ENCODE measurements at places on chromosomes 4 and X. TPM values are rescaled to one million over a fixed set of nuclear protein-coding genes. Genes with fewer than 3 reads are reported as not detected.

GRCh38 chrX:21837056-21837455, 2.4 kb upstream of the MBTPS2 start:
- no peaks in the 10 kb centered on the region for H3K27me3 ChIP-seq
- no peaks in the 10 kb centered on the region for H3K4me1 ChIP-seq
- H3K36me3 ChIP-seq: no peaks in the 10 kb centered on the region

DNA sequence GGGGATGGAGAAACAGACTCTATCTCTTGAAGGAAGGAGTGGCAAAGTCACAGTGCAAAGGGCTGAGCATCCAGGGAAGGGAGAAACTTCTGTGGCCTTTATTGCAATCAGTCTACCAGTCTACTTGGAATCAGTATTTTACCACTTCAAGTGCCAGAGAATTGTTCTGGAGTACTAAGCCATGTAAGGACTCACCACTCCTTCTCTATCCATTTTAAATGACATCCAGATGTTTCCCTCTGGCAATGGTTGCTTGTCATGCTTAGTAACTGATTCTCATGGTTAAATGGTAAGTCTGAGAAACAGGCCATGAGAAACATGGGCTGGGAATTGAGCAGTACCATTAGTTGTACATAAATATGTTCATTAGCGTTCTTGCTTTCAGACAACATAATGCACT, 21.1 kb upstream of the SMIM10 start:
- DNase-seq: no peak
- no peak overlapping the region for H3K4me3 ChIP-seq
- no peaks in the 10 kb centered on the region for H3K36me3 ChIP-seq
- H3K27me3 ChIP-seq: no peaks in the 10 kb centered on the region

DNA sequence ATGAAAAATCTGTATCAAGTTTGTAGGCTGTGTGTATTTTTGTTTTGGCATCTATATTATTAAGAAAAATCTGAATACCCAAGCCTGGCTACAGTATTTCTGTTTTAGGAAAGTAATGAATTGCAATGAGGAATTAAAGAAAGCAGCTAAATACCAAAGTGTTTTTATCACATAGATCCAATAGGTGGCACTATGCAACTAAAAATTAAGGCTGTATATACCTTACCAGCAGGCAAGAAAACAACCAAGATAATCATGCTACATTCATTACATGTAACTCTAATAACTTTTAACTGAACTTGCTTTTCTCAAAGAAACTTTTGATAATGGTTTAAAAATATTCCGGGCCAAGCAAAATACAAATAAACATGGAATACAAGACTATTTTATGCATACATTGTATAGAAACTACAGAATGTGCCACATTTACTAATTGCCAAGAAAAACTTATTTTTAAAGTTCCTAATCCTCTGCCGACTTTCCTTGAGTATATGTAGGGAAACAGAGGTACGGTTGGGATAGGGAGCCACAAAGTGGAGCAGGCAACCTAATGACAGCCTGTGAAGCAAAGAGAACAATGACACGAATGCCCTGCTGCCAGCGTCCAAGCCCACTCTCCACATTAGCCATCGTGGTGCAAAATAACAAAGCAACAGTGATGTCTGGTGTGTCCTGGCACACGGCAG, 63.7 kb downstream of the SEC24D start:
- no peak overlapping the region for H3K4me3 ChIP-seq
- no peak overlapping the region for H3K27ac ChIP-seq
- no peaks in the 10 kb centered on the region for H3K36me3 ChIP-seq
- H3K27me3 ChIP-seq: no peaks in the 10 kb centered on the region
- no peak for DNase-seq

The GUCY1B1 gene
- total RNA-seq: 0.39 TPM

- no peak for DNase-seq
- H3K4me1 ChIP-seq: no peaks in the 10 kb centered on the region
- no peak overlapping the region for H3K4me3 ChIP-seq
- no peak overlapping the region for H3K27ac ChIP-seq
- no peaks in the 10 kb centered on the region for H3K36me3 ChIP-seq
- no peaks in the 10 kb centered on the region for H3K27me3 ChIP-seq
Measured at GRCh38 chr4:149279331-149279730, 536.3 kb downstream of the IQCM start.

DNA sequence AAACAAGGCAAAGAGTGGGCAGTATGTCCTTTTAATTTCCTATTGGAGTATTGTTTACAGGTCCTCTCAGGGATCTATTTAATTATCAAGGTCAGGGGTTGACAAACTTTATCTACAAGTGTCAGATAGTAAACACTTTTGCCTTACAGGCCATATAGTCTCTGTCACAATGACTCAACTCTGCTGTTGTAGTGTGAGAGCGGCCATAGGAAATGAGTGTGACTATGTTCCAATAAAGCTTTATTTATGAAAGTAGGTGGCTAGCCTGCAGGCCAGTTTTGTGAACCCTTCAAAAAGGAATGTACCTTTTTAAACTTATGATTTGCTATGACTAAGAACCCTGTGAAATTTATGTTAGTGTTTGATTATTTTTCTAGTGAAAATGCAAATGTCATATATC, 156.1 kb downstream of the GPAT3 start:
- no peaks in the 10 kb centered on the region for H3K36me3 ChIP-seq
- H3K4me1 ChIP-seq: no peaks in the 10 kb centered on the region
- no peak overlapping the region for H3K4me3 ChIP-seq
- no peaks in the 10 kb centered on the region for H3K27me3 ChIP-seq
- no peak for DNase-seq

DNA sequence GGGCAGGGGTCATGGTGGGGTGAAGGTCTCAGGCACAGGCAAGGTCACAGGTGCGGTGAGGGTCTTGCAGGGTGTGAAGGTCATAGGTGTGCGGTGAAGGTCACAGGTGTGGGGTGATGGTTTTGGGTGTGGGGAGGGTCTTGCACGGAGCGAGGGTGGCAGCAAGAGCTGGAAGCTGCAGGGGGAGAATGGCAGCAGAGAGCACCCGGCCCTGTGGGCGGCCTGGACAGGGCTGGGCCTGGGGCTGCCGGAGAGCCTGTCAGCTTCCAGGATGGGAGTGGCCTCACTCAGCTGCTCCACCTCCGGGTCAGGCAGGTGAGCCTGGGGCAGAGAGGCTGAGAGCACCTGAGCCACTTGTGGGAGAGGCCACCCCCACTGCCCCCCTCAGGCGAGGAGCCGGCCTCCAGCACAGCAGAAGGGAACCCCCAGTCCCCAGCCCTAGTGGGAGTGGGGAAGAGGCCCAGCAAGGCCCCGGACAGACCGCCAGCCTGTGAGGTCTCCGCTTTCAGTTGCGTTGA, 1.5 kb downstream of the MSANTD1 start:
- no peaks in the 10 kb centered on the region for H3K27me3 ChIP-seq
- no peak overlapping the region for H3K27ac ChIP-seq
- no peak overlapping the region for H3K4me3 ChIP-seq
- H3K4me1 ChIP-seq: no peaks in the 10 kb centered on the region
- H3K36me3 ChIP-seq: no peaks in the 10 kb centered on the region
- no peak for DNase-seq

DNA sequence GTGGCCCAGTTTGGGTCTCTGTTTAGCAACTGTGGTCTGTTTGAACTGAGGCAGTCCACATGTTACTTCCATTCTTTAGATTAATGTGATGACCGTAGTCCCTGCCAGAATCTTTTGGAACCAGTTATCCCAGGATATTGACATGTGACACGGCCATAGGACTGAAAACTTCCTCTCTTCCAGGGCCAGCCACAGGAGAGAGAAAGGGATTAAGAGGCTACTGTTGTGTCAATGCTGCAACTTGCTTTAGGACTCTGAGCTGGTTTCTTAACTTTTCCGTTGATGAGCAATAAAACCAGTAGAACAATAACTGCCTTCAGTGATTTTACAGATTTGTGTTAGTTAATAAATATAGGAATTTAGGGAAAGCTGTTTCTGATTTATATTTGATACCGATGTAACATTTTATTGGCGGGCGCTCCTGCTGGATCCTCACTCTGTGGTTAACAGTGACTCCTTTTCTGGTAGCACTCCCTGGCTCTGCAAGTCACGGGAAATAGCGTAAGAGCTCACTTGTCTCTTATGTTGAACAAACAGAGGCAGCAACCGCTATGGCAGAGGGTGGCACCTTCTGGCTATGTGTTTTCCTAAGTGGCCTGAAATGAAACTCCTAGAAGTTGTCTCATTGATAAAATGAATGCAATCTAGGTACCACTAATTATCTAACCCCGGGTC, 2.5 kb downstream of the TENM3 start:
- peaks cover 19% of the 10 kb centered on the region for H3K27me3 ChIP-seq
- DNase-seq: no peak
- H3K4me3 ChIP-seq: no peak overlapping the region
- H3K4me1 ChIP-seq: no peaks in the 10 kb centered on the region

The CABS1 gene
- total RNA-seq: not detected

- no peak overlapping the region for H3K4me3 ChIP-seq
- no peak for DNase-seq
- H3K36me3 ChIP-seq: no peaks in the 10 kb centered on the region
- no peak overlapping the region for H3K27ac ChIP-seq
- H3K27me3 ChIP-seq: no peaks in the 10 kb centered on the region
Measured at GRCh38 chrX:23598575-23598974, 68.7 kb upstream of the PRDX4 start.

GRCh38 chrX:130167040-130167439, 1.4 kb upstream of the AIFM1 start:
- H3K27me3 ChIP-seq: no peaks in the 10 kb centered on the region
- no peak overlapping the region for H3K27ac ChIP-seq
- H3K4me3 ChIP-seq: peak overlapping the region; percentile 79
- 0 out of 2 replicates have a peak, but pooled peaks cover 8% of the 10 kb centered on the region for H3K36me3 ChIP-seq

DNA sequence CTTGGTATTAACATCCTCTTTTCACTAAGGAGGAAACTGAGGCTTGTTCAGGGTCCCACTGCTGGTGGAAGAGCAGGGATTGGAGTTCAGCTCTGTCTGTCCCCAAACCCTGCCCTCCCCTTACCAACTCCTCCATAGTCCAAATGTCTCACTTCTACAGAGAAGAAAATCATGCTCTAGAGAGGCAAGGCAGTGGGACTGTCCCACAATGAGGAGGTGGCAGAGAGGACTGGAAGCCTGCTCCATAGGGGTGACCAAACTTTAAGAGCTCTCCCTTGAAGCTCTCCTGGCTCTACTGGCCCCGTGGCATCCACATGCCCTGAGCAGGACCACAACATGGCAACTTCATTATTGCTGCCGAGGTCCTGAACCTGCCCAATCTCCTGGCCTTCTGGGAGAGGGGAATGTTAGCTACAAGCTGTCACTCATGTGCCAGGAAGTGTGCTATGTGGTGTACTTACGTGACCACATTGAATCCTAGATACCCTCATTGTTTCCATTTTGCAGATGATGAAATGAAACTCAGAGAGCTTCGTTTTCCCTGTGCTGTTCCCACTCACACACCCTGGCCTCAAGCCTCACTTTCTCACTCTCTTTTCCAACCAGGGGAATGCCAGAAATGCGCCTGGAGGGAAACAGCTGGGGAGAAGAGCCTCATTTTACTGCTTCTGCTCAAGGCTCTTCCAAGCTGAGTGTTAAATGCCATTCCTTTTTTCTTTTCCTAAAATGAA, 71.5 kb downstream of the ANAPC4 start:
- H3K4me1 ChIP-seq: no peaks in the 10 kb centered on the region
- no peaks in the 10 kb centered on the region for H3K36me3 ChIP-seq
- H3K4me3 ChIP-seq: no peak overlapping the region
- no peaks in the 10 kb centered on the region for H3K27me3 ChIP-seq
- DNase-seq: peak; percentile 6

The FAM241A gene
- total RNA-seq: 1.4 TPM

- no peak for DNase-seq
- H3K4me3 ChIP-seq: no peak overlapping the region
- H3K4me1 ChIP-seq: no peaks in the 10 kb centered on the region
Measured at GRCh38 chrX:103941201-103941975, 21.0 kb upstream of the TMSB15B start.

GRCh38 chrX:97790850-97791249, 907.1 kb downstream of the RPA4 start:
- H3K27ac ChIP-seq: no peak overlapping the region
- H3K36me3 ChIP-seq: no peaks in the 10 kb centered on the region
- H3K4me1 ChIP-seq: no peaks in the 10 kb centered on the region
- DNase-seq: no peak

- peaks cover 4% of the 10 kb centered on the region for H3K4me1 ChIP-seq
- DNase-seq: peak; percentile 11
- H3K36me3 ChIP-seq: peaks cover 3% of the 10 kb centered on the region
Measured at GRCh38 chr4:22391551-22391950, 124.3 kb downstream of the ADGRA3 start.

GRCh38 chr4:73870768-73871167, 1.6 kb downstream of the CXCL1 start:
- H3K27ac ChIP-seq: no peak overlapping the region
- H3K27me3 ChIP-seq: no peaks in the 10 kb centered on the region
- H3K4me3 ChIP-seq: no peak overlapping the region
- H3K36me3 ChIP-seq: no peaks in the 10 kb centered on the region
- no peak for DNase-seq
- H3K4me1 ChIP-seq: no peaks in the 10 kb centered on the region

- 0 out of 2 replicates have a peak, but pooled peaks cover 6% of the 10 kb centered on the region for H3K4me1 ChIP-seq
- no peak overlapping the region for H3K27ac ChIP-seq
- no peak overlapping the region for H3K4me3 ChIP-seq
- H3K27me3 ChIP-seq: no peaks in the 10 kb centered on the region
- DNase-seq: no peak
Measured at GRCh38 chr4:142098900-142099545, 462.6 kb downstream of the IL15 start.

The PCDH19 gene
- 0.05 TPM for total RNA-seq

The LANCL3 gene
- total RNA-seq: 0.83 TPM

GRCh38 chr4:14767142-14767541, 235.1 kb upstream of the CPEB2 start:
- no peaks in the 10 kb centered on the region for H3K36me3 ChIP-seq
- H3K4me1 ChIP-seq: peaks cover 12% of the 10 kb centered on the region
- H3K4me3 ChIP-seq: no peak overlapping the region
- no peak for DNase-seq
- H3K27me3 ChIP-seq: no peaks in the 10 kb centered on the region
- H3K27ac ChIP-seq: no peak overlapping the region

- H3K27ac ChIP-seq: no peak overlapping the region
- no peaks in the 10 kb centered on the region for H3K4me1 ChIP-seq
- no peaks in the 10 kb centered on the region for H3K27me3 ChIP-seq
- no peaks in the 10 kb centered on the region for H3K36me3 ChIP-seq
Measured at GRCh38 chr4:41077628-41078027, 136.7 kb downstream of the APBB2 start.

GRCh38 chr4:47471591-47471990, 8.1 kb upstream of the COMMD8 start:
- no peak overlapping the region for H3K27ac ChIP-seq
- H3K4me3 ChIP-seq: no peak overlapping the region
- no peaks in the 10 kb centered on the region for H3K27me3 ChIP-seq
